ENCODE measurements at places on chromosomes 4 and X.

DNA sequence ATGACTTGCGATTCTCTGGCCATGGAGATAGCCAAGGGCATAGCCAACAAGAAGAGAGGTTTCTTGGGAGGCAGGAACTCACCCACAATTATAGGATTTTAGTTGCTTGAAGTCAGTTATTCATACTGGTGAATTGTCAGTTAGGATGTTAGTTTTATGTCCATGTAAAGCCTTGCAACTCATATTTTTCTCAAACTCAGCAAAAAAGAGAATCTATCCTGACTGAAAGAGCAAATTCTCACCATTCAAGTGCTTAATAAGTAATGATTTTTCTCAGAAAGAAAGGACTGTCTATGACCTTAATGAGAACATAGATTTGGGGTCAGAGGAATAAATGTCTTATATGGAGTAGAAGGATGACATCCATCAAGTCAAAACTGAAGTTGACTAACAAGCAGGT, 934.5 kb downstream of the STPG2 start:
- no peak for DNase-seq

GRCh38 chr4:138492176-138492575, 250.0 kb upstream of the SLC7A11 start:
- DNase-seq = no peak

DNA sequence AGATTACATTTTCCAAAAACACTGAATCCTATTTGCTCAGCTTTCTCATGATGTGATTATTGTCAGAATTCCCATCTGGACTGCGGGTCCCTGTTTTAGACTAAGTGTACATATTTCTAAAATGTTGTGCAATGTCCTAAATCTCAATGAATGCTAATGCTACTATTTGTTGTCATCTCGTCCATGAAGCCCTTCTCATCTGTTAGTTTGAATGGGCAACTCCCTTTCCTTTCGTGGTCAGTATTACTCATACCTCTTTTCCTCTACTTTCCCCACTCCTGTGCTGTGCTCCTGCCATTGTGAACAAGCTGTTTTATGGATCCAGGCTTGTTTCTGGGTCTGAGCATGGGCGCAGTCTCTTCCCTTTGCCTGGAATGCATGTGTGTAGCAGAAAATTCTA, 91.0 kb downstream of the MID1 start:
- no peak for DNase-seq

DNA sequence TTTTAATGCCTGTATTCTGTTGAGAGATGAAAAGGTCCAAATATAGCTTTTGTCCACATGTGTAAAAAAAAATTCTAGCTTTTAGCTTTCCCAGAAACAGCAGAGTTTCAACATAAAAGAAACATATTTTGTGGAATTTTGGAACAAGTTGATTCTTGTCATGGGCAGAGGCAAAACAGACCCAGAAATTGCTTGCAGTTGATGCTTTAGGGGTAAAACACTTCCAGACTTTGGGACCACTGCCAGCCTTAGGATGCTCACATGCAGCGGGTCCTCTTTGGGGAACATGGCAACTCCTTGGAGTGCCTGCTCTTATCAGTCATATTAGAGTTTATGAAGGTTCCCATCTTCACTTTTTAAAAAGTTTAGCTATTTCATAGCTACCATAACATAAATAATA, 30.4 kb downstream of the DCLK2 start:
- no peak for DNase-seq

GRCh38 chr4:110730318-110730717, 107.4 kb upstream of the PITX2 start:
- DNase-seq = no peak

- DNase-seq = no peak
Measured at GRCh38 chr4:100356172-100356571, 161.7 kb downstream of the EMCN start.

DNA sequence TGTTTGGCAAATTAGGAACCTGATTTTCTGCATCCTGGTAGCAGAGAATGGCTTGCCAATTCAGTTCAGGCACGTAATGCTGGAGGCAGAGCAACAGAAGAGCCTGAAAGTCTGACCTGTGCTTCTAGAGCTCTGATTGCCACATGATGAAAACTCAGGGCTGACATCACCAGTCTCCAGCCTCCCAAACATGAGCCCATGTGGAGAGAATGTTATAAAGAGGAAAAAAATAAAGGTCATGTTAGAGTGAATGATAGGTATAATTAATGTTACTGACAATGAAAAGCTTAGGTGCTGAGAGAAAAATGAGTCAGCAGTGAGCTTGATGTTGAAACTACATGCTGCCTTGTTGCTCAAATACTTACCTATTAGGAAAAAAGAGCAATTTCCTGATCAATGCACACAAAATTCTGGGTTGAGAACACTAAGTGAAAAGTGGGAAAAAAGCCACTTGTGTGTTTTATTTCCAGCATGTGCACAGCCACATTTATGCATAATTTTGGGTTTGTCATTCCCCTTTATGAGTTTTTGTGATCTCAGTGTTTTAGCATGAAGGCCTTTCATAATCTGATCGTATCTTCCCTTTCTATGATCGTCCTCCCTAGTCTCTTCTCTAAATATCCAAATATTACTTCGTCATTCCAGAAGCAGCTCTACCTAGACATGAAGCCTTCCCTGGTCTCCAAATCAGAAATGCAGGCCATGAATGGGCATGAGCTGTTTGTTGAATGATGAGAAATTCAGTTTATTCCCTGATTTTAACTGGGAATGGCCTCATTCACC, 113.3 kb upstream of the CPEB2 start:
- no peak for DNase-seq

DNA sequence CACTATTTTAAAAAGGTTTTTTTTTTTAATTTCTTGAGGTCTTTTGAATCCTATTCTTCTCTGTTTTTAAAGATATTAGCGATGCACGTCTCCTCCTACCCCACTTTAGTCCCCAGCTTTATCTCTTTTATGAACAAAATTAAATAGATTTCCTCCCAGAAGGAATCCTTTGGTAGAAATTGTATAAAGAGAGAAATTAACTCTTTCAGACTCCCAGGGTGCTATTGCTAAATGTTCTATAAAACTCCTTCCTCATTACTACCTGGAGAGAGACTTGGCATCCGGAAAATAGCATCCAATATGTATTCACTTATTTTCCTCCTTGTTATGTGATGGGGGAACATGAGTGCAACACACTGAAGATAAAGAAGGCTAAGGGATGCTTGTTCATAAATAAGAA, 16.5 kb upstream of the PACRGL start:
- DNase-seq = no peak

GRCh38 chr4:19309378-19309777, 942.3 kb upstream of the SLIT2 start:
- no peak for DNase-seq

All from right renal pelvis (tissue), 4 donors.